ENCODE measurements at places on chromosomes 16 and 17. TPM values are rescaled to one million over a fixed set of nuclear protein-coding genes. Genes with fewer than 3 reads are reported as not detected.

DNA sequence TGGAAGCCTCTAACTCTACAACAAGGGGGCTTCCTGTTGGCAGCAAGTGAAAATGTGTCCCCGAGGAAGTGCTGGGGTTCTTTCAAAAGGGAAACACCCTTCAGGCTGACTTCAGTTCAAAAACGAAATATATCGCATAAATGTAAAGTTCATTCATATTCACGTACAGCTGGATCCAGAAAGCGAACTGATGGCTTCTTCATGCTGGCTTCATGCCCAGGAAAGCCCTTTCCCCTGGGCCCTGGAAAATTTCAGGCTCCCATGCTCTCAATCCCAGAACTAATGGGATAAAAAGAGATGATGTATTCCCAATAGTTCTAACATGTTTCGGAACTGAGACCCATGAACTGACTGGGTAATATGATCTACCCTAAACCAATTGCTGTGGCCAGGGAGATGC, 104.7 kb upstream of the CDH13 start:
- no peaks in the 10 kb centered on the region for H3K27me3 ChIP-seq
- no peak overlapping the region for H3K27ac ChIP-seq
- H3K36me3 ChIP-seq: no peaks in the 10 kb centered on the region
- no peak overlapping the region for H3K4me3 ChIP-seq

DNA sequence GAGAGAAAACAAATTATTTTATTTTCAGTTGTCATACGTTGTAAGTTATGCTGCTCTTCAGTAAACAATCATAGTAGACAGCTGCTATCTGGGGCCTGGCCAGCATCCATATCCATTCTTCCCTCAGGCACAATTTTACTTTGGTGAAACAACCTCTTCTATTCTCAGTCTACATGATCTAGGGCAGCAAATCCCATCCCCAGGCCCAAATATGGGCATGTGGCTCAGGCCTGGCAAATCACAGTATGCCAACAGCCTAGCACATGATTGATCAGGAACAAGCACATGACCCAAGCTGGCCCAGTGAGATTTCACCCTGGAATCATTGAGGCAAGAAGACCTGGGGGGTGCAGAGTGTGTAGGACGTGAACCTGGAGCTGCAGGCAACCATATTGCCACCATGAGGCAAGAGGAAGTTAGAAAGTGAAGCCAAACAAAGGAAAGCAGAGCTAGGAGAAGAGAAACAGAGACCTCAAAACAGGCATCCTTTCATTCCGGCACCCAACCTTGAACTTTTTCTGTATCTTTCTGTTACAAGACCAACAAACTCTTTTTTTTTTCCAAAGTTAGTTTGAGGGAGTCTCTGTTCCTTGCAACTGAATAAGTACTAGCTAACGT, 10.3 kb upstream of the ABCC12 start:
- H3K27me3 ChIP-seq: peaks cover 17% of the 10 kb centered on the region
- no peak for DNase-seq
- no peaks in the 10 kb centered on the region for H3K36me3 ChIP-seq
- peaks cover 16% of the 10 kb centered on the region for H3K4me1 ChIP-seq
- H3K27ac ChIP-seq: no peak overlapping the region
- H3K4me3 ChIP-seq: no peak overlapping the region

GRCh38 chr16:55367301-55367811, 43.4 kb downstream of the IRX6 start:
- H3K4me3 ChIP-seq: no peak overlapping the region
- no peaks in the 10 kb centered on the region for H3K36me3 ChIP-seq
- no peak overlapping the region for H3K27ac ChIP-seq
- DNase-seq: no peak
- no peaks in the 10 kb centered on the region for H3K4me1 ChIP-seq

The PIPOX gene
- 1.6 TPM for total RNA-seq

DNA sequence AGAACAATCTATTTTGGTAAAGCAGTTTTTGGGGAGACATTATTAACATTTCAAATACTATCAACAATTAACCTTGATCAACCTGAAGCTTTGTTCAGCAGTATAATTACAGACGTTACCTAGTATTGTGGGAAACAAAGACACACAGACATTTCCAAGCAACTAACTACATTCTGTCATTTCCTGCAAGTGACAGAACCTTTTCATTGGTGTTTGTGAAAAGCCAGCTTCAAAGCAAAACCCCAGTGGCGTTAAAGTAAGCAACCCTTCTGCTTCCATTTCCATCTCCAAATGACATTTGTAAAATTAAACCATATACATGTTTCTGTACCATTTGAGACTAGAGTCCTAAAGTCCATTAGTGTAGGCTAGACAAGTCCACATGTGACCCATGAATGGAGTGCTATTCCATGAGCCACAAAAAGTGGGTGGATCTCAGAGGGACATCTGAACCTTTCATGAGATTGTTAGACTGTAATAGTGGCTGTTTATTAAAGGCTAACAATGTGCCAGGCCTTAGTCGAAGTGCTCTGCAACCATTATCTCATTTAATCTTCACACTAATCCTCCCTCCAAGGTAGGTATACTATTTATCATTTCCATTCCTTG, 101.2 kb downstream of the SSH2 start:
- no peaks in the 10 kb centered on the region for H3K27me3 ChIP-seq
- H3K4me1 ChIP-seq: peaks cover 5% of the 10 kb centered on the region
- peaks cover 2% of the 10 kb centered on the region for H3K36me3 ChIP-seq
- no peak overlapping the region for H3K27ac ChIP-seq
- H3K4me3 ChIP-seq: no peak overlapping the region

- peak; percentile 58 for DNase-seq
- peak overlapping the region; percentile 76 for H3K27ac ChIP-seq
- H3K4me3 ChIP-seq: peak overlapping the region; percentile 69
- peaks cover 35% of the 10 kb centered on the region for H3K4me1 ChIP-seq
- H3K27me3 ChIP-seq: no peaks in the 10 kb centered on the region
Observed at GRCh38 chr17:44209786-44210341, 9.6 kb downstream of the UBTF start.

DNA sequence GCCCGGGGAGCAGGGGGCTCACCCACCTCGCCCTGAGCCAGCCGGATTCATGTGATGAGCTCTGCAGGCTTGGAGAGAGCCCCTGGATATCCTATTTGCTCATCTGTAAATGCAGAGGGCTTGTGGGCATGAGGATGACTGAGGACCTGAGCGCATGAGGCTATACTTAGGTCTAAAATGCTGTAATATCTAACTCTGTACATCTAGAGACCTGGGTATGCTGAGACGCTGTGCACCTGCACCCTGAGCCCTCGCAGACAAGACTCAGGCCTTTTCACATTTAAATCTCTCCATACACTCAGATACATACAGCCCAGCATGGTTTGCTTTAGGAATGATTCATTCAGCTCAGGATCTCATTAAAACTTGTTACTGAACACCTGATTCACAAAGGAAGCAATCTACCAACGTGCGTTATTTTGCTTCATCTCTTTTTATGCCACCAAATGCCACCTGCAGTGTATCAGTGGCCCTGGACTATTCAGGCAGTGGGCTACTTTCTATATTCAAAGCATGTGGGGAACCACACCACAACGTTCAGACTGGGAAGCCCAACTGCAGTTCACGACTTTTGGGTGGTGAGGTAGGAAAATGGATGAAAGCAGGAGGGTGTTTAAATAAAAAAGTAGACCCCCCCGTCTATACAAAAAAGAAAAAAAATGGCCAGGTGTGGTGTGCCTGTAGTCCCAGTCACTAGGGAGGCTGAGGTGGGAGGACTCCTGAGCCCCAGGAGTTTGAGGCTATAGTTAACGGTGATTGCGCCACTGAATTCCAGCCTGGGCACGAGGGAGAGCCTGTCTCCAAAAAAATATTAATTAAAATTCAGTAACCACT, 12.0 kb downstream of the USP7 start:
- H3K27me3 ChIP-seq: no peaks in the 10 kb centered on the region
- no peak for DNase-seq
- peak overlapping the region; percentile 33 for H3K27ac ChIP-seq
- H3K4me1 ChIP-seq: peaks cover 83% of the 10 kb centered on the region
